Activated naive CD8-positive, alpha-beta T cell treated with anti-CD3 and anti-CD28 coated beads, Interleukin-2, amount 50 U/mL, for 24 hours (primary cell): ENCODE measurements at places on chromosomes 16 and 17.

DNA sequence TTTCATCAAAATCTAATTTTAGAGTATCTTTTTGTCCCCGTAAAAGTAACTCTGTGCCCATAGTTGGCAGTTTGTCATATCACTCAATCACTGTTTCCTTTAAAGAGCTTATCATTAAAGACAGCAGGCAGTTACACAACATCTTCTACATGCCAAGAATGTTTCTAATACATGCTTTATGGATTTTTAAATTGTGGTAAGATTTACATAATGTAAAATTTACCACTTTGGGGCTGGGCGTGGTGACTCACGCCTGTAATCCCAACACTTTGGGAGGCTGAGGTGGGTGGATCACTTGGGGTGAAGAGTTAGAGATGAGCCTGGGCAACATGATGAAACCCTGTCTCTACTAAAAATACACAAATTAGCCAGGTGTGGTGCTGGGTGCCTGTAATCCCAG, 687.2 kb downstream of the WWOX start:
- no peaks in the 10 kb centered on the region for H3K27me3 ChIP-seq
- H3K36me3 ChIP-seq: no peaks in the 10 kb centered on the region
- DNase-seq: no peak
- no peak overlapping the region for H3K4me3 ChIP-seq
- peaks cover 12% of the 10 kb centered on the region for H3K4me1 ChIP-seq
- no peak overlapping the region for H3K27ac ChIP-seq

GRCh38 chr17:46020998-46021397, 21.9 kb downstream of the STH start:
- peak overlapping the region; percentile 86 for H3K27ac ChIP-seq
- no peak for DNase-seq
- peaks cover 34% of the 10 kb centered on the region for H3K4me1 ChIP-seq
- H3K27me3 ChIP-seq: no peaks in the 10 kb centered on the region
- H3K4me3 ChIP-seq: no peak overlapping the region
- H3K36me3 ChIP-seq: peaks cover 5% of the 10 kb centered on the region

- no peak for DNase-seq
- no peak overlapping the region for H3K4me3 ChIP-seq
- H3K27ac ChIP-seq: no peak overlapping the region
- H3K36me3 ChIP-seq: peaks cover 10% of the 10 kb centered on the region
Observed at GRCh38 chr16:31130899-31131298, 4.6 kb downstream of the PRSS8 start.

GRCh38 chr16:29321585-29321984, 84.9 kb downstream of the NPIPB11 start:
- no peaks in the 10 kb centered on the region for H3K27me3 ChIP-seq
- no peak for DNase-seq
- peaks cover 9% of the 10 kb centered on the region for H3K4me1 ChIP-seq
- no peak overlapping the region for H3K4me3 ChIP-seq
- H3K27ac ChIP-seq: no peak overlapping the region
- no peaks in the 10 kb centered on the region for H3K36me3 ChIP-seq

GRCh38 chr17:47915776-47916398, 19.9 kb downstream of the SP2 start:
- H3K4me3 ChIP-seq: no peak overlapping the region
- H3K27me3 ChIP-seq: no peaks in the 10 kb centered on the region
- peaks cover 13% of the 10 kb centered on the region for H3K36me3 ChIP-seq
- DNase-seq: no peak
- no peaks in the 10 kb centered on the region for H3K4me1 ChIP-seq

GRCh38 chr16:88472069-88472468, 19.0 kb downstream of the ZFPM1 start:
- H3K27me3 ChIP-seq: no peaks in the 10 kb centered on the region
- no peak for DNase-seq
- no peaks in the 10 kb centered on the region for H3K36me3 ChIP-seq
- no peak overlapping the region for H3K4me3 ChIP-seq

DNA sequence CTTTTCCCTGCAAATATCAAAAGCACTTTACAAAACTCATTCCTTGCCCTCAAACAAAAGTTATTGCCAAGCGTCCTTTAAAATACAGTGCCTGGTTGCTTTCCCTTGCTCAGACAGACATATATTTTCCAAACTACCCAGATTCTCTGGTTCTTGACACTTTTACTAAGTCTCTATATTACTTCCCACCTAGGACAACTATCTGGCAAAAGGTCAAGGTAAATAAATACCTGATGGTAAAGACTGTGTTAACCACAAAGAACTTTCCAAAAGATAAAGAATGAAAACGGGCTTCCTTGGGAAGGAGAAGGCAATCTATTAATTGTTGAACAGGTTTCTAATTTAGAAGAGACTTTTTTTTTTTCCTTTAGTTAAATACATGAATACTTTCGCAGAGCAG, 1.9 kb downstream of the HS3ST3A1 start:
- DNase-seq: no peak
- no peak overlapping the region for H3K4me3 ChIP-seq
- H3K27me3 ChIP-seq: peaks cover 56% of the 10 kb centered on the region
- H3K27ac ChIP-seq: no peak overlapping the region
- H3K36me3 ChIP-seq: no peaks in the 10 kb centered on the region
- H3K4me1 ChIP-seq: peaks cover 9% of the 10 kb centered on the region

GRCh38 chr17:50922721-50923405, 56.7 kb upstream of the TOB1 start:
- H3K27me3 ChIP-seq: no peaks in the 10 kb centered on the region
- H3K4me1 ChIP-seq: peaks cover 44% of the 10 kb centered on the region
- H3K36me3 ChIP-seq: no peaks in the 10 kb centered on the region
- no peak overlapping the region for H3K4me3 ChIP-seq

- no peaks in the 10 kb centered on the region for H3K27me3 ChIP-seq
- H3K27ac ChIP-seq: peak overlapping the region; percentile 19
- no peak overlapping the region for H3K4me3 ChIP-seq
- DNase-seq: peak; percentile 23
- peaks cover 21% of the 10 kb centered on the region for H3K36me3 ChIP-seq
Observed at GRCh38 chr17:66426397-66427033, 124.1 kb downstream of the PRKCA start.

DNA sequence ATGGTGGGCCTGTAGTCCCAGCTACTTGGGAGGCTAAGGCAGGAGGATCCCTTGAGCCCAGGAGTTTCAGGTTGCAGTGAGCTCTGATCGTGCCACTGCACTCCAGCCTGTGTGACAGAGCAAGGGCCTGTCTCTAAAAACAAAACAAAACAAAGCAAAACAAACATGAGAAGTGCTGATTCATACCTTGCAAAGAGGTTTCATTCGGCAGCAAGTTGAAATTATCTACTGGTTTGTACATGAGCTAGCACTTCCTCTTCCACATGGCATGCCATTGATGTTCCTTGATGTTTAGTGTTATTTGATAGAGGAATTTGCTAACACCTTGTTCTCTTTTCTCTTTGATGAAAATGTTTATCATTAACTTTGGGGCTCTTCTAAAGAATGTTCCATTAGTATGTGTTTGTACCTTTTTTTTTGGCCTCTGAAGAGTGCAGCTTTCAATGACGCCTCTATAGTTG, 50.6 kb downstream of the SPECC1 start:
- DNase-seq: no peak
- no peak overlapping the region for H3K27ac ChIP-seq
- H3K36me3 ChIP-seq: no peaks in the 10 kb centered on the region
- peaks cover 3% of the 10 kb centered on the region for H3K27me3 ChIP-seq
- H3K4me3 ChIP-seq: no peak overlapping the region
- H3K4me1 ChIP-seq: peaks cover 16% of the 10 kb centered on the region

DNA sequence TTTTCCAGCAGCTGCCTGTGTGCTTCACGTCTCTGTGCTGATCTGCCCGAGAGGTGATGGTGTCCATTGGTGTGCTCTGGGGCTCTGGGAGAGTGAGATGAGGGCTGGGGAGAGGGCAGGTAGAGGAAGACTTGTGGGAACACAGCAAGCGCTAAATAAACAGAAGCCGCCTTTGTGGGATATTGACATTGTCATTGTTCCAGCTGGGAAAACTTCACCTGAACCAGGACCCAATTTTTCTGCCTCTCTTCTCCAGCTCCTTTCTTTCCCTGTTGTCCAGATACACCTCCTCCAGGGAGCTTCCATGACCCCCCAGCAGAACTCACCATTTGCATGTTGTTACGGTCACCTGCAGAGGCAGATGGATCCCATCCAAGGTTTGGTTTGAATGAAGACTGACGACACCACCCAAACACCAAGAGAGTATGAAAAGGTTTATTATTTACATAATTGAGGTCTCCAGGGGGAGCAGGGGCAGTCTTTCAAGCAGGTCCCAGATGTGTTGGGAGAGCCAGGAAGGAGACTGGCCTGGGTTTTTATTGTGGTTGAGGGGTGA, 3.6 kb upstream of the ITGA3 start:
- H3K4me1 ChIP-seq: peaks cover 46% of the 10 kb centered on the region
- no peak overlapping the region for H3K27ac ChIP-seq
- no peaks in the 10 kb centered on the region for H3K36me3 ChIP-seq
- no peak overlapping the region for H3K4me3 ChIP-seq
- peaks cover 17% of the 10 kb centered on the region for H3K27me3 ChIP-seq

- H3K4me3 ChIP-seq: no peak overlapping the region
- no peak overlapping the region for H3K27ac ChIP-seq
Observed at GRCh38 chr16:18932243-18932987, 6.2 kb upstream of the SMG1 start.

DNA sequence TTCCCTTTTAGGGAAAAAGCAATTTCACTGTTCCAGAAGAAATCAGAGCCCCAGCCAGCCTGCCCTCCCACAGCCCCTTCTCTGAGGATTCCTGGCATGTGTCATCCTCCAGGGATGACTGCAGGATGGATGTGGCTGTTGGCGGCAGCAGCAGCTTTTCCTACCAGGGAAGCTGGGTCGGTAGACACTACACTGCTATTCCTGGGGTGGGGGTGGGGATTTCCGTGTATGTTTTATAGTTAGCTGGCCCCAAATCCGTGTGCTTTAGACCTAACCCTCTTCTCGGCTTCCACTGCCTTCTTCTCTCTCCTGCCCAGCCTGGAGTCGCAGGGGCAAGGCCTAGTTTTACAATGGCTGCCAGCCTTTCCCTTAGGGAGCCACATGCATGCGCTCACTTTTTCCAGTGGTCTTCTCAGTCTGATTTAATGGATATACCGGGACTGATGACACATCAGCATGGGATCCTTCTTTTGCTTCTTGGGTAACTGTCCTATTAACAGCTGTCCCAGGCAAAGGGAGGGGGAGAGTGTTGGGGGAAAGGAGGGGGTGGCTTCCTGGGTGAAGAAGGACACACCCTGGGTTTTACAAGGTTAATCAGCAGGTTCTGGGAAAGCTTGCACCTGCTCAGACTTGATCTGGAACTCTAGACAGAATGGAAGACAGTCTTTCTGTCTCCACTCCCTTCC, 2.7 kb upstream of the NFE2L1 start:
- peaks cover 2% of the 10 kb centered on the region for H3K27me3 ChIP-seq
- H3K27ac ChIP-seq: peak overlapping the region; percentile 99

DNA sequence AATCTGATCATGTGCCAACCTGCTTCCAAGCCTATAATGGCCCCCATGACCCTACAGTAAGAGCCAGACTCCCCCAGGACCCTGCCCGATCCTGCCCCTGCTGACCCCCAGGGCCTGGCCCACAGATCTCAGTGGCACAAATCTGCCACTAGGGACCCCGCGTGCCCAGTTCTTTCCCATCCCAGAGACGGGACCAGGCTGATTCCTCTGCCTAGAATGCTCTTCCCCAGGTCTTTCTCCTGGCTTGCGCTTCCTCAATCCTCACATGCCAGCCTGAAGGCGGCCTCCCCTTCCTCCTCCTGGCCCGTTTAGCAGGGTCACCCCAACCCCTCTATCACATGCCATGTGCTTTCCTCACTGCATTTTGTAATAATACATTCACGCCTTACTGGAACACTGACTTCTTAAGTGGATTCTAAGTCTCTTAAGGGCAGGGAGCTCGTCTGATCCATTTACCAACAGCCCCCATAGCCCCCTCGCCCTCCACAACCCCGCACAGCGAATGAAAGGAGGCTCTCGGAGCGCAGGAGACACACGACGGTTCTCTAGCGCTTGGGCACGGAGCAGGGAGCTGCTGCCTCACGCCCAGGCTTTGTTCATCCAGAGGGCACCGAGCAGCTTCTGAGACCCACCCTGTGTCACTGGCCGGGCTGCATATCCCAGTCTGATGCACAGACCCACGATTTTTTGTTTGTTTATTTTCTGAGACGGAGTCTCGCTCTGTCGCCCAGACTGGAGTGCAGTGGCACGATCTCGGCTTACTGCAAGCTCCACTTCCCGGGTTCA, 1.2 kb downstream of the TRIM65 start:
- H3K4me1 ChIP-seq: peaks cover 23% of the 10 kb centered on the region
- peak overlapping the region; percentile 90 for H3K4me3 ChIP-seq

DNA sequence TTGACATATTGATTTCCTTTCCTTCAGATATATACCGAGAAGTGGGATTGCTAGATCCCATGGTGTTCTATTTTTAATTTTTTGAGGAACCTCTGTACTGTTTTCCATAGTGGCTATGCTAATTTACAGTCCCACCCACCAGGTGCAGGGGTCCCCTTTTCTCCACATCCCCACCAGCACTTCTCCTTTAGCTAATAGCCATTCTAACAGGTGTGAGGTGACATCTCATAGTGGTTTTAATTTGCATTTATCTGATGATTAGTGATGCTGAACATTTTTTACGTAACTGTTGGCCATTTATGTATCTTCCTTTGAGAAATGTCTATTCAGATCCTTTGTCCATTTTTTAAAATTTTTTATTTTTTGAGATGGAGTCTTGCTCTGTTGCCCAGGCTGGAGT, 93.9 kb downstream of the SDR42E1 start:
- no peak overlapping the region for H3K4me3 ChIP-seq
- no peaks in the 10 kb centered on the region for H3K4me1 ChIP-seq
- H3K27me3 ChIP-seq: peaks cover 3% of the 10 kb centered on the region

GRCh38 chr17:64507413-64507782, 621 bp downstream of the CEP95 start:
- H3K27ac ChIP-seq: peak overlapping the region; percentile 100
- H3K4me3 ChIP-seq: peak overlapping the region; percentile 100
- peaks cover 57% of the 10 kb centered on the region for H3K4me1 ChIP-seq
- peaks cover 67% of the 10 kb centered on the region for H3K36me3 ChIP-seq

- peak overlapping the region; percentile 86 for H3K27ac ChIP-seq
- no peak overlapping the region for H3K4me3 ChIP-seq
- H3K4me1 ChIP-seq: peaks cover 26% of the 10 kb centered on the region
- no peaks in the 10 kb centered on the region for H3K27me3 ChIP-seq
- H3K36me3 ChIP-seq: peaks cover 82% of the 10 kb centered on the region
Observed at GRCh38 chr17:58492238-58493121, 4.3 kb upstream of the HSF5 start.

- peaks cover 18% of the 10 kb centered on the region for H3K36me3 ChIP-seq
- H3K27ac ChIP-seq: peak overlapping the region; percentile 97
- peaks cover 1% of the 10 kb centered on the region for H3K27me3 ChIP-seq
- peak overlapping the region; percentile 88 for H3K4me3 ChIP-seq
- H3K4me1 ChIP-seq: peaks cover 52% of the 10 kb centered on the region
Observed at GRCh38 chr16:69563605-69564580, 1.9 kb upstream of the NFAT5 start.

GRCh38 chr17:48523010-48523409, 7.8 kb downstream of the HOXB1 start:
- H3K4me1 ChIP-seq: peaks cover 6% of the 10 kb centered on the region
- no peak overlapping the region for H3K27ac ChIP-seq
- H3K27me3 ChIP-seq: peaks cover 57% of the 10 kb centered on the region
- H3K36me3 ChIP-seq: no peaks in the 10 kb centered on the region
- H3K4me3 ChIP-seq: no peak overlapping the region
